ENCODE measurements at places on chromosomes 5 and 9.

- no peak for DNase-seq
Observed at GRCh38 chr5:118968406-118968911, 19.9 kb downstream of the DTWD2 start.

GRCh38 chr9:70101265-70101664 is 57.6 kb downstream of the MAMDC2 start:
- DNase-seq = no peak

DNA sequence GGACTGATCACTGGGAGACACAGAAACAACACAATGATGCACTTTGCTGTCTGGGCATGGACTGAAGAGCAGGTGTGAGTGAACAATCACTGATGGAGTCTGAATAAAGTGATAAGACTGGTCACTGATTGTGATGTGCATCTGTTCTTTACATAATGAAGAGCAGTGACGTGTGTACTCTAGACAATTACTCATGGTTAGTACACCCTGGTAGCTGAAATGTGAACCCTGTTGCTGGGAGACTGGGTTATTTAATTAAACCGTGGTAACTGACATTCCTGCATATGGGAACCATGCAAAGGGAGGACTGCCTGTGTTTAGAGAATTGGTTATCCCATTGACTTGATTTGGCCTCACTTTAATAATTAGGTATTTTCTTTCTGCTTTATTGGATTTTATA is 202.9 kb downstream of the NR2F1-AS1 start:
- DNase-seq = no peak

- DNase-seq = peak; percentile 78
Observed at GRCh38 chr9:613771-614347, 227.6 kb upstream of the DMRT1 start.

GRCh38 chr5:84376346-84376745 is 8.3 kb downstream of the EDIL3 start:
- DNase-seq = no peak

DNA sequence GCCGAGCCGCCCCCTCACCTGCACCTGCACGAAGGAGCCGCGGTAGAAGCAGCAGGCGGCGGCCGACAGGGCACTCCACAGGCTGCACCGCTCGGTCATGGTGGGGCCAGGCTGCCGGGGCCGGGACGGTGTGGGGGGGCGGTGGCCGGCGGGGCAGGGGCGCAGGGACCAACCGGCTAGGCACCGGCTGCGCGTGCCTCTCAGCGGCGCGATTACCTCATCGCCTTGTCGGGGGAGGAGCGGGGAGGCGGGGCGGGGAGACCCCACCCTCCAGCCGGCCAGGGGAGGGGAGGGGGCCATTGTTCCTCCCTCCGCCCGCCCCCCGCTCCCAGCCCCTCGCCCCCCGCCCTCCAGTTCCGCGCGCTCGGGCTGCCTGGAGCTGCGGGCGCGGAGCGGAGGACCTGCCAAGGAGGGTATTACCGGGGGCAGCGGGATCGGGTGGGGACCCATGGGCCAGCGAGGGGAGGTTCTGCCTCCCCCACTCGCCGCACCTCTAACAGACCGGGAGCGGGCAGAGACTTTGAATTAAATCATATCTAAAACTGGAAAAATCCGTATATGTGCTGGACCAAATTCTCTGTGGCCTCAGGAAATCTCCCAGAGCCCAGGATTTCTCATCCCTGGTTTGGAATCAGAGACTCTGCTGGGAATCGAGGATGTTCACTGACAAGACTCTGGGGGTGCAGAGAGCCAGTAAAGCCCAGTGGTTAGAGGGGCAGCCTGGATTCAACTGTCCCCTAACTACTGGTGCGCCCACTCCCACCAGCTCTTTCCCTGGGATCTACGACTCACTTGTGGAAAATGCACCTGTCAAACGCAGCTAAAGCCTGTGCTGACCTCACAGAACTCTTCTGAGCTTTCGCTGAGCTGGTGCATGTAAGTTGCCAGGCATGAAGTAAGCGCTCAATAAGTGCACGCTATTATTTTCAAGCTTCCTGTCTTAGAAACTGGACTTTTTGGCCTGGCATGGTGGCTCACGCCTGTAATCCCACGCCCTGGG is 20.3 kb upstream of the TOR2A start:
- DNase-seq = no peak

DNA sequence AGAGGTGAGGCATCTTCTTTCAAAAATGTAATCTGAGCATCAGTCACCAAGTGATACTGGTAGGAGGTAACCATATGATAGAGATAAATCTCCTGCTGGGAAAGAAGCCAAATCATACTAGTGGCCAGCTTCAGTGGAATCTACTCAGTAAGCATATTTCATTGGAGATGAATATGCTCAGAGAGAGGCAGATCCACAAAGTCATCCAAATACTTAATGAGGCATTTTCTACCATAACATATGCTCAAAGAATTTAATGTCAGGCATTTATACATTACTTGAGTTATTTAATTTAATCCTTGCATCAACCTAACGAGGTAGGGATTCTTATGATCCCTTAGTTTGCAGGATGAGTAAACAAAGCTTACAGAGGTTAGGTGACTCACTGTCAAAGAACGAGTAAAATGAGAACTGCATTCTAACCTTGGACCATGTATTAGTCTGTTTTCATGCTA is 50.9 kb upstream of the DMRTA1 start:
- DNase-seq = no peak

DNA sequence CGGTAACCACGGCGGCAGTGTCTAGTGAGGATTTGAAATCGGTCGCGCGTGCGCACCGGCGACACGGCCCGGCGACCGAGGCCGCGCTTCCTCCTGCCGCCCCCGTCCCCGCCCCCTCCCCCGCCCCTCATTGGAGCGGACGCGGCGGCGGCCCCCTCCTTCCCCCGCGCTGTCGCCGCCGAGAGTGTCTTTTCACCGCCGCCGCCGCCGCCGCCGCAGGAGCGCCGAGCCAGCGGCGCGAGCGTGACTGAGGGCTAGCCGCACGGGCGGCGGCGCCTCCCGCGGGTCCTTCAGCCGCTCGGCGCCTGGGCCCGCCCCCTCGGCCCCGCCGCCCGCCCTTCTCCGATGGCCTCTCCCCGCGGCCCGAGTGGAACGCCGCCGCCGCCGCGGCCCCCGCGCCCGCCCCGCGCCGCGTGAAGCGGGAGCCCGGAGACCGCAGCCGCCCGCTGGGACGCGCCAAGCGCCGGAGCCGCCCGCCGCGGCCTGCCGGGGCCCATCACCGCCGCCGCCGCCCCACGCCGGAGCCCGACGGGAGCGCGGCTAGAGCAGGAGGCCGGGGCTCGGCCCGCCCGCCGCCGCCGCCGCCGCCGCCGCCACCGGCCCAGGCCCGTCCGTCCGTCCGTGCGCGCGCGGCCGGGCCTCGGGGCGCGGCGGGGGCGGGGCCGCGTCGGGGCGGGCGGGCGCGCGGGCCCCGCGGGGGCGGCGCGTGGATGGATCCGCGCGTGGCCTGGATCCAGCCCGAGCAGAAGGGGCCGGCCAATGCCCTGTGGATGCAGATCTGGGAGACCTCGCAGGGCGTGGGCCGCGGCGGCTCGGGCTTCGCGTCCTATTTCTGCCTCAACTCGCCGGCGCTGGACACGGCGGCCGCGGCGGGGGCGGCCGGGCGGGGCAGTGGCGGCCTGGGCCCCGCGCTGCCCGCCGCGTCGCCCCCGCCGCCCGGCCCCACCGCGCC is at the start of gene TENT4A:
Gene TENT4A, plus strand, starts transcription at position 159 of the 952 bp plus-strand sequence. Its CDS starts 552 bp downstream, at position 711.
- no peak for DNase-seq

- DNase-seq = peak; percentile 65
Observed at GRCh38 chr5:91499943-91500531, 116.9 kb upstream of the ARRDC3 start.

DNA sequence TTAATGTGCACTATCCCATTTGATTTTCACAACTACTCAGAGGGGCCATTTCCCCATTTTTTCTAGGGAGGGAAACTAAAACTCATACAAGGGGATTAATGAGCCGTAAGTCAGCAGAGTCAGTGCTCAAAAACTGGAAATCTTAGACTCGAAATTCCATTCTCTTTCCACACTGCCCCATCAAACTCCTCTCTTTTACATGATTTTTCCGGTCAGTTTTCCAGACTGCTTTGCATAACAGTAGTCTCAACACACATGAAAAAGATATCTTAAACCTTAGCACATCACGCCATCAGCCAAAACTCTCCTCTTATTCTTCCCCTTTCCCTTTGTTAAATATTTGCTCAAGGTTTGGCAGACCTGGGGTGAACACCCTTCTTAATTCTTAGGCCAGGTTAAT is 332.0 kb downstream of the RFX3 start:
- no peak for DNase-seq

DNA sequence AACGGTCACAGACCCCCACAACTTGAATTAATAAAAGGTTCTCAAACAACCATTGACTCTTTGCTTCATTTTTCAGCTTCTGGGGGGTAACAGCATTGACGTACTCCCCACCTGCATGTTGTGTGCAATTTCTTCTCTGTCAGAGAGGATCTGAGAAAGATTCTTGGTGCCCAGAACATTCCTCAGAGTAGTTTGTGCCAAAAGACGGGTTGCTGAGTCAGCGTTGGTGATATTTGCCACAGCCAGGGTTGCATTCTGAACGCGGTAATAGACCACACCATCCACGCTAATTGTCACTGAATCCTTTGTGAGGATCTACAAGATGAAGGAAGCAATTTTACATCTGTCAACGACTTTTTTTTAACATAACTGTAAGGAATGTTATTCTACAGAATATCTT is 21.0 kb downstream of the STOM start:
- no peak for DNase-seq

DNA sequence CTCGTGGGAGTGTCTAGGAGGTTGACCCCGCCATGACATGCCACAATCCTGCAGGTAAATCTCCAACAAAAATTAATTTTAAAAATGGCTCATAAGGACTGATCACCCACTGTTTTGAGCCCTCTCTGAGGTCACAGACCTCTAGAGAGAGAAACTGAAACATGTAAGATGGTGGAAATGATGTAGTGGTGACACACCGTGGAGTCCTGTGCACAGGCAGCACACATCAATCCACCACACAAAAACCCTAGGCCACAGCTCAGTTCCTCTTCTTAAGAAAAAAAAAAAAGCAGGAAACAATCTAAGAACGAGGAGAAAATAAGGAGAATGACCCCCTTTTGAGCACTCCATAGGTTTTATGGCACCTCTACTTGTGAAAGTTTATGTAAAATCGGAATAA is 93.8 kb upstream of the FAM120A start:
- no peak for DNase-seq
